ENCODE measurements at places on chromosomes 7 and 10.

GRCh38 chr7:115526278-115526677 is 504.3 kb downstream of the TFEC start:
- DNase-seq = no peak

DNA sequence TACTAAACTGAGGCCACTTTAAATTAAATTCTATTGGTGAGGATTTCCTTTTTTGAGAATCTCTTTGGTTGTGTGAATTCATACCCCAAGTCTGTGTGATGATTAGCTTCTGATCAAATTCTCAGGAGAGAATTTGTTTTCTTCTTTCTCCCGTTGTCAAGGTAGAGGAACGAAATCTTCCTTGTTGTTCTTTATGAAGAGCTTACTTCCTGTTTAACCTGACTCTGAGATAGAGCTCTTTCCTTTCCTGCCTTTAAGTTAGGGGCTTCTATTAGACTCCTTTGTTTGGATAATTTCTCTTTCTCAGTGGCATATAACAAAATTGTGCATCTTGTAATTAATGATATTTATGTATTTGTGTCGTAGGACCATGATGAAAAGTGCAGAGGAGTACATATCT is 572.1 kb downstream of the REEP3 start:
- DNase-seq = no peak

DNA sequence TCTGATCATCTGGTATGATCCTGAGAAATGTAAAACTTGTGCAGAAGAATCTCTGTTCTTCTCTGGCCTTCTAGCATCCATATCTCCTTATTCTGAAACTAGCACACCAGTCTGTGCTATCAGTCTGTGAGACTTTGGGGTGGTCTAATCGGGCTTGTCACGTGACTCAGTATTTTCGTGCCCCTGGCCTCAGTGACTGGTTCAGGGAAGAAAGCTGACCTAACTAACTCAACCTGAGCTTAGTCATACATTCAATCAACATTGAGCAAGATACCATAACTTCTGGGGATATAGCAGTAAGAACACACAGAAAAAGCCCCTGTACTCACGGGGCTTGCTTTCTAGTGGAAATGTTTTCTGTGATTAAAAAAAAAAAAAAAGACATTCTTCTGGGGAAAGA is 109.3 kb downstream of the DKK1 start:
- no peak for DNase-seq

GRCh38 chr10:54772468-54773122 is 28.4 kb downstream of the PCDH15 start:
- no peak for DNase-seq

DNA sequence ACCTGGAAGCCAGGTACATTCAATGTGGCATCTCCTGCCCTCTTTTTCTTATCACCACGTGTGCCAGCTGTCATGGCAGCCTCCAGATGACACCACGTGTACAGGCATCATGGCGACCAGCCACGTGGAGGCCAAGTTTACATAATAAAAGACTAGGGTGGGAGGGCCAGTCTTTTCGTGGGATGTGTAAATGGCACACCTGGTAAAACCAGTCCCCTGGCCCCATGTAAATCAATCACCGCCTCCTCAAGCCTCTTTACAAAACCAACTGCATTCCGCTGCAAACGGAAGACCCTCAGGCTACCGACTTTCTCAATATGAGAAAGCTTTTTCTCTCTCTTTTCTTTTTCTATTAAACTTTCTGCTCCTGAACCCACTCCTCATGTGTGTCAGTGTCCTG is 65.1 kb upstream of the PHF14 start:
- no peak for DNase-seq

- no peak for DNase-seq
These were observed 212.9 kb downstream of the CCSER2 start for GRCh38 chr10:84541289-84541637.

- DNase-seq = no peak
These were observed 50.3 kb downstream of the HIP1 start for GRCh38 chr7:75688200-75689136.

- no peak for DNase-seq
These were observed 9.8 kb downstream of the AGBL3 start for GRCh38 chr7:134996097-134996550.

- no peak for DNase-seq
These were observed 22.0 kb downstream of the GIMAP6 start for GRCh38 chr7:150610233-150610632.

- DNase-seq = no peak
These were observed 52.3 kb upstream of the DPYSL4 start for GRCh38 chr10:132134241-132135052.

GRCh38 chr10:132448248-132448731 is 51.3 kb downstream of the PWWP2B start:
- DNase-seq = no peak

DNA sequence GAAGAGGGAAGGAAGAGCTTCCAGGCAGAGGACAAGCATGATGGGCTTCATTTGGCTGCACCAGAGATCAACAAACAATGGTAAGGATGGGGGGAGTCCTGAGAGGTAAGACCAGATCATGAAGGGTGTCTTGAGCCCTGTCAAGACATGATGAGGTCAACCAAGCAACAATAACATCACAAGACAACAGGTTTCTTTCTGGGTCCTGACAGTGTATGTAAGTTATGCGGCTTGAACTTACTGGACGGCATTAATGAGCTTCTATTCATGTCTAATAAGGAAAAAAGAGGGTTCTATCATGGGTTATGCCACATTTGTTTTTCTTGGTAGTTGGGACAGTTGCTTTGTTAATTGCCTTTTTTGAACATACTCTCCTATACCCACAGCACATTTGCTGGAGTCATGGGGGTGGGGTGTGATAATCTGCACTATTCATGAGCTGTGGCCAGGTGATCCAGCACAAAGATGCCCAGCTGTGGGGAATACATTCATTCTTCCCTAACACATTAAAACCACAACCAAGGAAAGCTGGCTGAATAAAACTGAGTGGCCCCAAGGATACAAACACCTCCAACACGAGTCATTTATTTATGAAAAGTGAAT is 168.8 kb upstream of the KLF14 start:
- no peak for DNase-seq

DNA sequence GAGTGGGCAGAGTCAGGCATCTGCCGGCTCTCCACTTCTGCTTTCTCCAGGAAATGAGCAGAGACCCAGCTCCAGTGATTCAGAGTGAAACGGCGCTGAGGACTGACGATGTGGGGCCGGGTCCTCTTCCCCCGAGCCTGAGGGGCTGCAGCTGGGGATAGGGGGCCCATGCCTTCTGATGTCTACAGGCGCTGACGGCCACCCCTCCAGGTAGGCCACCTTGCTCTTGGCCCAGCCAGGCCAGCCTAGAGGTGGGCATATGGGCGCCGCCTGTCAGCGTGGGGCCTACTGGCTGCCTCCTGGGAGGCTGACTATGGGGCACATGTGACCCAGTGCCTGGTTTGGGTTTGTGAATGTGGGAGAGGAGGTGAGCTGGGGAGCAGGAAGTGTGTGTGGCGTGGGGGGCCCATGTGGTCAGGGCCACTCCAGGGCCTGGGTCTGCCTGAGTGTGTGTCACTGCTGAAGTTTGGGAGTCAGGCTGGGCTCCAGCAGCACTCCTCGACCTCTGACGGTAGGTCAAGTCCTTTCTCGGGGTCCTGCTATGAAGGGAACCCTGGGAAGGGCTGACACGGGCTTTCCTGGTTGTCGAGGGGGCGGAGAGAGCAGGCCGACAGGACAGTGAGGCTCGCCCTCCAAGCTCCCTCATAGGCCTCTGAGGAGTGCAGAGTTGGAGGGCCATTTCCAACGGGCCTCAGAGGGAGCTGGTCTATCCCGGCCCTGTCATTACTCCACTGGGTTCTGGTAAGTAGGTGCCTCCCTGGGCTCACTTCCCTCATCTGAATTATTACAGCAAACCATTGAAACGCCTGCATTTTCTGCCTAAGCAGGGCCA is at the start of gene WDFY4:
WDFY4 (plus strand) TSS at position 82 of the 832 bp plus-strand sequence. CDS start 24,860 bp downstream, outside the sequence.
- DNase-seq = no peak

- no peak for DNase-seq
These were observed 5.5 kb downstream of the GIMAP7 start for GRCh38 chr7:150520145-150520544.

GRCh38 chr10:113058523-113059370 is 108.7 kb downstream of the TCF7L2 start:
- DNase-seq = no peak

DNA sequence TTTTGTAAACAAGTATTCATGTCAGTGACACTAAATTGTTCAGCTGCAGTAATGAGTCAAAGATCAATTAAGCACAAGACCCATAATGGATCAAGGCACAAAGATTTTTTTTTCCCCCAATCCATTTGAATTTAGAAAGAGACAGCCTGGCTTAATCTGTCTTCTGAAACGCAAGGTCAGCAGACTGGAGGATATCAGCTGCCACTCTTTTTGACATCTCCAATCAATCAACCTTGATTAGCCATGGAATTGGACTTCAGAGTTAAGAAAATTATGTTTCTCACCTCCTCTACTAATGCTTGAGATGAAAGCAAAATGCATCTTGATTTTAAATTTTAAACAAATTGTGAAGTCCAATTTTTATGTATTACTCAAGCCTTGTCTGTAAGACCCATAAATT is 642.4 kb upstream of the STEAP1 start:
- no peak for DNase-seq

GRCh38 chr7:126541406-126541805 is 711.3 kb downstream of the GRM8 start:
- no peak for DNase-seq

DNA sequence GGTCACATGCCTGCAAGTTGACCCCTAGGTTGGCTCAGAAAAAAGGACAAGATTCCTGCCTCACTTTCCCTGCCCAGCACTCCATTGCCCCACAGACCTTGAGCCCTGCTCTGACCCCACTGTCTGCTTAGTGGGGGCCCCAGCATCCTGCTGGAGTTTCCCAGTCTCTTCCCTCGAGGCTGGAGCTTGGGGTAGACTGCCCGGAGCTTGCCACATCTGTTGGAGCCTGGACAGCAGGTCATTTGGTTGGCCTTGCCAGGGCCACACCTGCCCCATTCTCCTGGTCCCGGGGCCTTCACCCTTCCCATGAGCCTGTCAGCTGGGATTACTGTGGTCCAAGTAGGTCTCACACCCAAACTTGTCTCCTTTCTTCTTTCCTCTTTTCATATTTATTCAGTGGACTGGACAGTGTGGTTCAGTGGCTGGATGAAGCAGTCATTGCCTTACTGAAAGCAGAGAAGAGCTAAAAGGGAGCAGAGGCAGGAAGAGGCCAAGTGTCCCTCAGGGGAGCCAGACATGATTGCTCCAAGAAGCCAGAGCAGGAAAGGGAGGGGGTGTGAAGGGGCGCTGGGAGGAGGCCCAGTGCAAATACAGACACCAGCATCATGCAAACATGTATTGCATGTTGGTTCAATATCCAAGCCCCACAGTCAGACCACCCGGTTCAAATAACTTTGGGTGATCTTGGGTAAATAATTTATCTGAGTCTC is 56.2 kb upstream of the CACUL1 start:
- DNase-seq = no peak

- DNase-seq = no peak
These were observed 57.6 kb downstream of the CCDC71L start for GRCh38 chr7:106603346-106603745.

- no peak for DNase-seq
These were observed 481.8 kb downstream of the TFEC start for GRCh38 chr7:115548756-115549155.

DNA sequence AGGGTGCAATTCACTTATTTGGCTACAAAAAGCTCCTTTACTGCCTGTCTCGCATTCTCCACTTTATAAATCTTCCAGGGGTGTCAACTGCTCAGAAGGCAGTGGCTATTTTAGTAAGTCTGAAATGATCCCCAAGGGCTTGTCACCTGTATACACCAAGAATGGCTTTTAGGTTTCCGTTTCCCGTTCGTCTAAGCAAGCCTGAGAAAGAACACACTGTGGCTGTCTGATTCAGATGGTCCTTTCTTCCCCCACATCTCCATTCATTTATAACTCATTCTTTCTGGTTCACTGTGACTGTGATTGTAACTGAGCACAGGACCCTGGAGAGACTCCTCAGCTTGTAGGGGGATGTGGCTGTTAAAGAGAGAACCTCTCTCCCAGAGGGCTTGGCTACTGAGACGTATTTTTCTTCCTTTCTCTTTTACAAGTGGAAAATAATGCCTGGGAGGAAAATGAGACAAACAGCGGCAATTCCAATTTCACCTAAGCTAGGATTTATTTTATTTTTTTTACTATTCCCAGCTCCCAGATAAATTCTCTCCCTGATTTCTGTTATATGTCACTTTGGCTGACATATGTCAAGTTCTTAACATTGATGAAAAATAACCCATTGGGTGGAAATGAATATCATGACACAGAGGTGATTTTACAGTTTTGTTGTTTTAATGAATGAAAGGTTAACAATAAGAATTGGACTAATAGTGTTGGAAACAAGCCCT is 129.3 kb downstream of the FAM107B start:
- no peak for DNase-seq

DNA sequence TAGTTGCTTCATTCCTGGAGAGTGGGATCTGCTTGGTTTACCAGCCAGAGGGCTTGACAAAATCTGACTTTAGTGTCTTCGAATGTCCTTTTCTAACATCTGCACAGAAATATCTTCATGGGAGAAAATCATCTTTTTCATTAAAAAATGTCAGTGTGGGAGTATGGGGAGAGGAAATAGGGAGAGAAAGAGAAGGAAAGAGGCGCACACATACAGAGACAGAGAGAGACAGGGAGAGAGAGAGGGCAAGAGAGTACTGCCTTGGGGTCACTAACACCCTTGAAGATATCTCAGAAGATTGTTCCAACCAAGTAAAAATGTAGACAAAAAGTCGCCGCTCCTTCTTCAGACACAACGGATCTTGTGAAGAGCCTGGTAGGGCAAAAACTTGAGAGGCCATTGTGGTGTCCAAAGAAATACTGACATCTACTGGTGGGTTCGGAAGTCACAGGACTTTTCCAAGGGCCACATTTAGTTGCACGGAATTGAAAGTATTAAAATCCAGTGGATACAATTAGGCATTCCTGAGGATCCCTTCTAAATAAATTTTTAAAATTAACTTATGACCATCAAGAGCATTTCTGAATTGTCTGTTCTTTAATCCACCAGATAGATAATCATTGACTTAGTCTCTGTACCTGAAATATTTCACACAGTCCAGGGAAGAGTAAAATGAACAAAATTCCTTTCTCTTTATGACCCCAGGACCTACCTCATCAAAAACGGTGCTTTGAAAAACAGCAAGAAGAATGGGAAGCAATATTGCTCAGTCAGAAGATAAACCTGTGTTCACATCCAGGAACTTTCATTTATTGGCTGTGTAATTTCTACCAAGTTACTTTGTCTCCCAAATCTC is 29.7 kb downstream of the VIM start:
- DNase-seq = peak; percentile 3

DNA sequence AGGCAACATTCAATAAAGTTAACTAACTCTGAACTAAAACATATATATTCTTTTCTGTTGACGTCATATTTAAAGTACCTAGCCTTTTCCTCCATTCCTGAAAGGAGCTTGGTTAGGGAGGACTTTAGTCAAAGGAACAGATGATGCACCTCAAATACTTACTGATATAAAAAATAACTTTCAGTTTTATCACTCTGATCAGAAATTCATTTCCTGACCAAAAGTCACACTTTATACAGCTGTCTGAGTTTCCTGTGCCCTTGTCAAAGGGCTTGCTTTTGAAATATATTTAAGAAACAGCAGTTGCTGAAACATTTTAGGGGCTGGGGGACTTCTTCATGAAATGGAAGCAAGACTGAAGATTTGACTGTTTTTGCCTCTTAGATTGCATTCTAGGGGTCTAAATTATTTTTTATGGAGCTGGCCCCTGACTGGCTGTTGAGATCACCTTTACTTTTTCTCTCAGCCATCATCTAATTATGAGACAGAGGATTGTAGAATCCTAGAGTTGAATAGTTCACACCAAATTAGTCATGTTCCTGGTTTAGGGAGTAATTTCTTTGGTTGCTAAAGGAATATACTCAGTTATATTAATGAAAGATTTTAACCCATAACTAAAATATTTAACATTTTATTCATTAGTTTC is 46.6 kb downstream of the GLCCI1 start:
- no peak for DNase-seq
